ENCODE measurements at places on chromosomes 11 and 22.
A peak's percentile ranks its signal among the peaks of the same experiment; 100 is the strongest.

GRCh38 chr22:38018938-38019827 is 34.8 kb upstream of the SOX10 start:
- H3K4me1 ChIP-seq: no peaks in the 10 kb centered on the region
- no peak for DNase-seq
- no peaks in the 10 kb centered on the region for H3K27me3 ChIP-seq
- H3K4me3 ChIP-seq: no peak overlapping the region
- no peaks in the 10 kb centered on the region for H3K36me3 ChIP-seq

DNA sequence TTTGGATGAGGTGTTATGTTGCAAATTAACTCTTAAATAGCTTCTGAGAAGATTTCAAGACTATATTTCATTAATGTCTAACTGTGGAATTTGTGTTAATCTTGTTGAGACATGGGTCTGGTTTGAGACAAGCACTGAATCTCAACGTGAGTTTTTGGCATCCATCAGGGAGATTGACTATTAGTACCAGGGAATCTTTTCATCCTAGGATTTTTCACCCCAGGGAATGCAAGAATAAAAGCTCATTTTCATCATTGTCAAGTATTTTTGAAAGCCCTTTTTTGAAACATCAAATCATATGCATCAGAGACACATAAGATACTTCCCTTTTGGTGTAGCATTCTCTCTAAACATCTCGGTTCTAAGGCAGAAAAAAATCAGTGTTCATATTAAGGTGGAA is 19.5 kb downstream of the OR5T2 start:
- no peaks in the 10 kb centered on the region for H3K36me3 ChIP-seq
- no peak overlapping the region for H3K4me3 ChIP-seq
- no peaks in the 10 kb centered on the region for H3K27me3 ChIP-seq
- H3K4me1 ChIP-seq: no peaks in the 10 kb centered on the region

DNA sequence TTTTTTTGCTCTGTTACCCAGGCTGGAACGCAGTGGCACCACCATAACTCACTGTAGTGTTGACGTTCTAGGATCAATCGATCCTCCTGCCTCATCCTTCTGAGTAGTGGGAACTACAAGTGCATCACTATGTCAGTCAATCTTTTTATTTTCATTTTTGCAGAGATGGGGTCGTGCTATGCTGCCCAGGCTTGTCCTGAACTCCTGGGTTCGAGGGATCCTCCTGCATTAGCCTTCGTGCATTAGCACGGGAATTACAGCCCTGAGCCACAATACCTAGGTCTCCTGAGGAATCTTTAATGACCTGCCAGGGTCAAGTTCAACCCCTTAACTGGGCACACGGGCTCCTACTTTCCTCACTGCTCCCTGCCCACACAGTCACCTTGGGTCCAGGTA is 4.4 kb downstream of the APOL3 start:
- peak overlapping the region; percentile 96 for H3K27ac ChIP-seq
- H3K36me3 ChIP-seq: peaks cover 6% of the 10 kb centered on the region
- peak overlapping the region; percentile 59 for H3K4me3 ChIP-seq
- no peaks in the 10 kb centered on the region for H3K27me3 ChIP-seq

GRCh38 chr11:57463671-57464538 is 3.6 kb downstream of the RTN4RL2 start:
- no peak overlapping the region for H3K4me3 ChIP-seq
- no peak for DNase-seq
- no peak overlapping the region for H3K27ac ChIP-seq
- H3K27me3 ChIP-seq: peaks cover 8% of the 10 kb centered on the region

GRCh38 chr11:47001781-47002181 is 65.2 kb downstream of the CSTPP1 start:
- H3K4me3 ChIP-seq: no peak overlapping the region
- no peak for DNase-seq
- H3K36me3 ChIP-seq: no peaks in the 10 kb centered on the region
- H3K4me1 ChIP-seq: no peaks in the 10 kb centered on the region
- no peaks in the 10 kb centered on the region for H3K27me3 ChIP-seq

DNA sequence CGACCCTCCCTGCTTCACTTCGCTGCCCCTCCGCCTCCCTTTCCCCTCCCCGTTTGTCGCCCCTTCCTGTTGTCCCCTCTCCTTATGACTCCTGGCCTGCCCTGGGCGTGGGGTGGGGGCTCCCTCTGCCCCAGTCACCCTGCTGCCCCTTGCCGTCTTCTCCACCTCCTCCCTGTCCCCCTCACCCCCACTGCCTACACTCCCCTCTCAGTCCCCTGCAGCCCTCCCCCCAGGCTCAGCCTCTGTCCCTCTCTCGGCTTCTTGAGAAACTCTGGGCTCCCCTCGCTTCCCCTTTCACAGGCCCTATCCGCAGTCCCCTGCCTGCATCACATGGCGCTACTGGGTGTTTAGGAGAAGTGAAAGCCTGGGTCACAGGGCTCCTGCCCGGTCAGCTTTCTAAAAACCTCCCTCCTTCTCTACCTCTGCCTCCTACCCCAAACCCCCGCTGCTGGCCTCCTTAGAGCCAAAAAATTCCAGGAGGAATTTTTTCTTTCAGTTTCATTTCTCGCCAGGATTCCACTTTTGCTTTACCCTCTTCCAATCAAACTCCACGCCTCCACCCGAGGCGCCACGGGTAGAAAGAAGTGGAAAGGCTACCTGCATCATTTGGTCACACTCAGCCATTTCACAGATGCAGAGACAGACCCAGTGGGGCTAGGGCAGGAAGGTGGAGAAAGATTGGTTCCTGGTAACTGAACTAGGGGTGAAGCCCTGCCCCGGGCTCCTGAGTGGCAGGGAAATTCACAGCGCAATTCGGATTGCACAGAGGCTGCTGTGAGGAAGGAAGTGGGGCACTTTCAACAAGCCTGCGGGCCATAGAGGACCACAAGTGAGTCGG is at the start of gene SLC15A3:
TSS of gene SLC15A3 (minus strand) at position 273 of the 838 bp plus-strand sequence. CDS start 625 bp downstream, outside the sequence.
- no peaks in the 10 kb centered on the region for H3K4me1 ChIP-seq
- H3K4me3 ChIP-seq: peak within 1 kb of the TSS; percentile 58
- H3K36me3 ChIP-seq: no peaks in the 10 kb centered on the region
- H3K27me3 ChIP-seq: no peaks in the 10 kb centered on the region
- DNase-seq: peak; percentile 65

DNA sequence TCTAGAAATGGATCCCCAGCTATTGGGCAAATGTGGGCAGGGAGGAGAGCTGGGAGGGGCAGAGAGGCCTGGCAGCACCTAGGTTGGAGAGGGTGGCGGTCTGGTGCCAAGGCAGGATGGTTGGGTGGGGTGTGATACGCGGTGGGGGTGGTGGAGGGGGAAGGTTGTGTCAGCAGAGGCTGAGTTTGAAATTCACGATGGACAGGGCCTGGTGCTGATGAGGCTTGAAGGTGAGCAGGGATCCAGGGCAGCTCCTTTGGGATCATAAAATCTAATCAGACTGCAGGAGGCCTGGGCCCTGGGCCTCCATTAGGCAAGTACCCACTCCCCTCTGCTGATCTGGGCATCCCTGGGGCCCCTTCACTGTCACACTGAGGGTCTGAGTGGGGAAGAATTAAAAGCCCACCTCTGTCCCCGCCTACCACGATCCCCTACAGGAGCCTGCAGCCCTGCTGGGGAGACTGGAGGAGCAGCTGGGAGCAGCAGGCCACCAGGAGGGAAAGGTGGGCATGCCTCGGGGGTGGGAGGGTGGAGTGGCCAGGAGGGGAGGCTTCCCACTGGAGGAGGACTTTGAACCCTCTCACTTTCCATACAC is 24.0 kb downstream of the IGLL1 start:
- DNase-seq: no peak
- no peaks in the 10 kb centered on the region for H3K4me1 ChIP-seq
- no peak overlapping the region for H3K27ac ChIP-seq
- H3K36me3 ChIP-seq: no peaks in the 10 kb centered on the region

DNA sequence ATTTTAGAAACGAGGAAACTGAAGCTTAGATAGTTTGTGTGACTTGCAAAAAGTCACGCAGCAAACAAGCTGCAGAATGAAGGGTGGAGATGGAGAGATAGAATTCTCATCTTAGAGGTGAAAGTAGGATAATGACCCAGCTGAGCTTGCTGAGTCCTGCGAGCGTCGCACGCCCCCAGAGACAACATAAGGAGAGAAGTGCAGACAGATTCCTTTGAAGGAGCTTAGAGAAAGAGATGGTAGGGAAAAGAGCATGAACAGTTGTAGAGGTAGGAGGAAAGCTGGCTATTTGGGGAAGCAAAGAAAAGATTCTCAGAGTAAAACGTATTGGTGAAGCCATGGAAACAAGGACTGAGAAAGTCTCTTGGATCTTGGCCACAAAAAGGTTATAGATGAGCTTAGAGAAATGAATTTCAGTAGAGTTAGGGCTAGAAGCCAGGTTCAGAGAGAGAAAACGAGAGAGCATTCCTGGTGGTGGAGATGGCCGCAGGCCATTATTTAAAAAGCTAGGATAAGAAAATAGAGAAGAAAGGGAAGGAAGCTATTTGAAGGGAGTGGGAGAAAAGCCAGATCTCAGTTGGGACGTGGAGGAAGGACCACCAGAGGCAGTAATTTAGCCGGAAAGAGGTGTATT is 44.8 kb downstream of the FAM83F start:
- H3K27ac ChIP-seq: no peak overlapping the region
- H3K4me1 ChIP-seq: peaks cover 6% of the 10 kb centered on the region
- DNase-seq: no peak
- H3K4me3 ChIP-seq: no peak overlapping the region

DNA sequence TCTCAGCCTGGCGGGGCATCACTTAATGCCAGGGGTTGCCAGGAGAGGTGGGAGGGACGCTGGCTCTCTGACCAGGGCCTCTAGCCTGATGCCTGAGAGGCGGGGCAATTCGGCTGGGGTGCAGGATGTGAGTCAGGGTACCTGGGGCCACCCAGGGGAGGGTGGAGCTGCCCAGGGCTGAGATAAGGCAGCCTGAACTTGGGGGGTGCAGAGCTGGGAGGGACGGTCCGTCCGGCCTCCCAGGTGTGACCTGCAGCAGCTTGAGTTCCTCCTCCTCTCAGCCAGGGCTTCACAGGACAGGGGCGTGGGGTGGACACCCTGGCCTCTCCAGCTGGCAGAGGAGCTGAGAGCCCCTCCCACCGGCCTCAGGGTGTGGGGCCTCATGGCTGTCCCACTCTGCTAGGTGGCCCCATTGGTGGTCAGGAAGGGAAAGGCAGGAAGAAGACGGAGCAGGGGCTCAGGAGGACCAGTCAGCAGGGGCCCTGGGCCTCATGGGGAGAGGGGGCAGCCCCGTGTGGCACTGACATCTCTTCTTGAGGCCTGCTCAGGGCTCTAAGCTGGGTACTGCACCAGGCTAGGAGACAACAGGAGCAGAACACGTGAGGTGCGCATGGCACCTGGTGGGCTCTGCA is 942 bp upstream of the RPS6KA4 start:
- no peak for DNase-seq
- peak overlapping the region; percentile 60 for H3K4me3 ChIP-seq
- H3K4me1 ChIP-seq: peaks cover 16% of the 10 kb centered on the region
- no peaks in the 10 kb centered on the region for H3K36me3 ChIP-seq
- no peaks in the 10 kb centered on the region for H3K27me3 ChIP-seq

- peak overlapping the region; percentile 96 for H3K27ac ChIP-seq
- peaks cover 6% of the 10 kb centered on the region for H3K36me3 ChIP-seq
- H3K4me3 ChIP-seq: no peak overlapping the region
- H3K27me3 ChIP-seq: no peaks in the 10 kb centered on the region
- no peak for DNase-seq
- H3K4me1 ChIP-seq: peaks cover 14% of the 10 kb centered on the region
These were observed 1.3 kb upstream of the FAM118A start for GRCh38 chr22:45308391-45308956.

- no peak for DNase-seq
- H3K4me1 ChIP-seq: peaks cover 46% of the 10 kb centered on the region
- no peak overlapping the region for H3K4me3 ChIP-seq
- no peaks in the 10 kb centered on the region for H3K27me3 ChIP-seq
These were observed 1.7 kb upstream of the PLAAT2 start for GRCh38 chr11:63564784-63565350.

DNA sequence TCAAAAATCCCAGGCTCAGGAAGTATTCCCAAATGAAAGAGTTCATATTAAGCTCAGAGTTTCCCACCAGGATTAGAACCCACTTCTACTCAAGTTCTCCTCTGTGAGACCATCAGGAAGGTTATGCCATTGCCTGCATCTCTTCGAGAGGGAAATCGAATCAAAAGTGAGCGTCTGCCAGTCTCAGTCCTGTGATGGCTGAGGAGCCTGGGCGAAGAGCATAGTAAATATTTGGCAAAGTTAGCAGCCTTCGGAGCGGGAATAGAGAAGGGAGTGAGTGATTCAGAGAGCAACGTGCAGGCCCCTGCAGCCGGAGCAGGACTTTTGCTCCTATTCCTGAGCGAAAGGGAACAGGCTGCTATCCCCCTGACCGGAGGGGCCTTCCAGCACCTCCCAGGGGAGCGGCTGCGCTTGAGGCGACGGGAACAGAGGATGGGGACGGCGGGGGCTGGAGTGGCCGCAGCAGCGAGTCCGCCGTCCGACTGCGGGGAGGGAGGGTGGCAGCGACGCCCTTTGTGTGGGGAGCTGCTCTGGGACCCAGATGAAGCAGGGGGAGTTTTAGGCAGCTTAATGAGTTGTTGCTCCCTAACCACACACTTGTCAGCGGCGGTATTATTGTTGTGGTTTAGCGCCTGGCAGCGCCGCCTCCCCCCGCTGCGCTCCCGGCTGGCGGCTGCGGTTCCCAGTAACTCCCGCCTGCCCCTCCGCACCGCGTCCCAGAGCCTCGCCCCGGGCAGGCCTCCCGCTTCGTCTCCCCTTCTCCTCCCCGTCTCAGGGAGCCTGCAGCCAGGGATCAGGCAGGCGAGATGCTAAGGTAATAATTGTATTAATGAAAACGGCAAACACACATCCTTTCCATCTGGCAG is 21.7 kb upstream of the NRGN start:
- H3K4me1 ChIP-seq: peaks cover 15% of the 10 kb centered on the region
- peaks cover 6% of the 10 kb centered on the region for H3K27me3 ChIP-seq
- H3K36me3 ChIP-seq: no peaks in the 10 kb centered on the region
- DNase-seq: no peak
- H3K27ac ChIP-seq: no peak overlapping the region

GRCh38 chr11:83355391-83355790 is 69.2 kb upstream of the CCDC90B start:
- H3K27me3 ChIP-seq: no peaks in the 10 kb centered on the region
- H3K27ac ChIP-seq: no peak overlapping the region
- no peaks in the 10 kb centered on the region for H3K4me1 ChIP-seq
- DNase-seq: no peak
- no peaks in the 10 kb centered on the region for H3K36me3 ChIP-seq

- H3K4me3 ChIP-seq: no peak overlapping the region
- no peak for DNase-seq
- no peak overlapping the region for H3K27ac ChIP-seq
- no peaks in the 10 kb centered on the region for H3K27me3 ChIP-seq
These were observed 80.2 kb downstream of the CCDC34 start for GRCh38 chr11:27282806-27283205.

- H3K27ac ChIP-seq: no peak overlapping the region
- peaks cover 10% of the 10 kb centered on the region for H3K36me3 ChIP-seq
- DNase-seq: no peak
- H3K4me1 ChIP-seq: no peaks in the 10 kb centered on the region
- no peak overlapping the region for H3K4me3 ChIP-seq
These were observed 114.0 kb downstream of the TBC1D22A start for GRCh38 chr22:46876357-46876934.

DNA sequence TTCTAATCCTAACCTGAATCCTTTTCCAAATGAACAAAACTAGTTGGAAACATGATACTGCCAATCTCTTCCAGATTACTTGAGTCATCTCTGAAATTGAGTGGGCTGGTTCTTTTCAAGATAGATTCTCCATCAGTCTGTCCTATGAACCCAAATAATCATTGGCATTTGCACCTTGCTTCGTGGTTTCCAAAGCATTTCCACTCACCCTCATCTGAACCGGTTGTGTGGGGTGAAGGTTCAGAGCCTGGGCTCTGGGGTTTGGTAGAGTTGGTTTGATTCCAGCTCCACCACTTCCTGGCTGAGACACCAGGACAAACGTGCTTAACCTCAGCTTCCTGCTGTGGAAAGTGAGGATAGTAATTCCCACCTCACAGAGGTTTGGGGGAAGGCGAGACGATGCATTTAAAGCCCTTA is 206.4 kb upstream of the E2F8 start:
- DNase-seq: no peak
- no peak overlapping the region for H3K27ac ChIP-seq
- no peak overlapping the region for H3K4me3 ChIP-seq
- no peaks in the 10 kb centered on the region for H3K36me3 ChIP-seq
- no peaks in the 10 kb centered on the region for H3K27me3 ChIP-seq
- no peaks in the 10 kb centered on the region for H3K4me1 ChIP-seq
